Activated naive CD8-positive, alpha-beta T cell treated with anti-CD3 and anti-CD28 coated beads, Interleukin-2, amount 50 U/mL, for 24 hours (primary cell): ENCODE measurements at places on chromosomes 6 and 20.

- DNase-seq: no peak
Observed at GRCh38 chr20:35301426-35301825, 9.2 kb upstream of the FAM83C start.

DNA sequence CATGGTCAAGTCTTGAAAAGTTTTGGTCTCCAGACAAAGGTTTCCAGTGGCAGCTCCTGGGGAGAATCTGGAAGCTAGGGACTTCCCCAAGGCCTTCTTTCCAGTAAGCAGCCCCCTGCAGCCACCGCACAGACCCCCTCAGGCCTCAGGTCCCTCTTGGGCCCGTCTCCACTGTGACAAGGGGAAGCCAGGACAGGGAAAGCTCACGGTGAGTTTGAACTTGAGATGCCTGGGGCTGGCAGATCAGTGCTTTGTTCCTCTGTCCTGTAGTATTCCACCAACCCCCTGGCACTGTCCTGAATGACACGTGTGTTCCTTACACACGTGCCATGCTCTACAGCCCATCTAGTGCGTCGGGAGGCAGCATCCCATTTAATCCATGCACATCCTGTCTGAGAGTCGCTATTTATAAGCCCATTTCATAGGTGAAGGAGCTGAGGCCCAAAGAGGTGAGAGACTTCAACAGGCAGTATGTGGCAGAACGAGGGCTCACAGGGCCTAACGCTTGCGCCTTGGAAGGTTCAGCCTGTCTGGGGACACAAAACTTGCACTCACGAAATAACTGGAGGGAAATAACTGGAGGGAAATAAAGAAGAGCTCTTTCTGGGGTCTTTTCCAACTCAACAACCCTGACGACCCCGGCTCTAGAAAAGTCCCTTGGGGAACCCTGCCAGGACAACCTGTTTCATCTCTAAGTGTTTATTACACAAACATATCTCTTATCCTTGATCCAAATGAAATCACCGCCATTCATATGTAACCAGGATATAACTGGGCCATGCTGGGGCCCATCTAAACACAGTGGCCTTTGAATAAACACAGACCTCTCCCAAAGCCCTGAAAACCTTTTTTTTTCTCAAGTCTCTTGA, 123.0 kb downstream of the BANF2 start:
- no peak for DNase-seq

GRCh38 chr20:31604567-31605030, 490 bp upstream of the ID1 start:
- no peak for DNase-seq

- DNase-seq: peak; percentile 29
Observed at GRCh38 chr20:45752746-45753145, 30.6 kb downstream of the SPINT4 start.

GRCh38 chr20:10992731-10993130, 318.9 kb upstream of the JAG1 start:
- DNase-seq: no peak
